ENCODE measurements at places on chromosomes 11 and 22. TPM values are rescaled to one million over a fixed set of nuclear protein-coding genes. Genes with fewer than 3 reads are reported as not detected.

The NLRP14 gene
- 0.47 TPM for total RNA-seq

The APOL4 gene
- total RNA-seq: 8.7 TPM

The SCGB1A1 gene
- not detected for total RNA-seq

DNA sequence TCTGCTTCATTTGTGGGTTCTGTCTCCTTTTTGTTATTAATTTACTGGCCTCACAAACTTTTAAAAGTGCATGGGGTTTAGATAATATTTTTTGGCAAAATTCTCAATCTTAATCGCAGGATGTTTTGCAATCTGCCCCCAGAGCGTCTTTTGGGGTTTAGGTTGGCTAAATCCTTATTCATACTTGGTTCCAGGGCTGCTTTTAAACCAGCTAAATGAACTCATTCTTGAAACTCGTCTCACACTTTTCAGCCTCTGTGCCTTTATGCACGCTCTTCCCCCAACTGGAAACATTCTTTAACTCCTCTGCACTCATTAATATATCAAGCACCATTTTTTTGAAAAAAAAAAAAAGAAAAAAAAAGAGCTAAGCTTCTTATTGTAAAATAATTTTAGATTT, 131.7 kb downstream of the KIF18A start:
- no peaks in the 10 kb centered on the region for H3K27me3 ChIP-seq
- no peak overlapping the region for H3K27ac ChIP-seq
- H3K36me3 ChIP-seq: no peaks in the 10 kb centered on the region
- DNase-seq: no peak
- H3K4me1 ChIP-seq: no peaks in the 10 kb centered on the region

GRCh38 chr22:33272871-33273270, 214.7 kb upstream of the SYN3 start:
- no peak for DNase-seq
- H3K36me3 ChIP-seq: no peaks in the 10 kb centered on the region
- no peak overlapping the region for H3K27ac ChIP-seq
- H3K4me1 ChIP-seq: peaks cover 6% of the 10 kb centered on the region
- H3K27me3 ChIP-seq: no peaks in the 10 kb centered on the region

- no peak overlapping the region for H3K4me3 ChIP-seq
- no peaks in the 10 kb centered on the region for H3K4me1 ChIP-seq
- no peak overlapping the region for H3K27ac ChIP-seq
- no peaks in the 10 kb centered on the region for H3K27me3 ChIP-seq
- no peaks in the 10 kb centered on the region for H3K36me3 ChIP-seq
- peak; percentile 83 for DNase-seq
Observed at GRCh38 chr11:30914143-30914762, 328.1 kb upstream of the MPPED2 start.

DNA sequence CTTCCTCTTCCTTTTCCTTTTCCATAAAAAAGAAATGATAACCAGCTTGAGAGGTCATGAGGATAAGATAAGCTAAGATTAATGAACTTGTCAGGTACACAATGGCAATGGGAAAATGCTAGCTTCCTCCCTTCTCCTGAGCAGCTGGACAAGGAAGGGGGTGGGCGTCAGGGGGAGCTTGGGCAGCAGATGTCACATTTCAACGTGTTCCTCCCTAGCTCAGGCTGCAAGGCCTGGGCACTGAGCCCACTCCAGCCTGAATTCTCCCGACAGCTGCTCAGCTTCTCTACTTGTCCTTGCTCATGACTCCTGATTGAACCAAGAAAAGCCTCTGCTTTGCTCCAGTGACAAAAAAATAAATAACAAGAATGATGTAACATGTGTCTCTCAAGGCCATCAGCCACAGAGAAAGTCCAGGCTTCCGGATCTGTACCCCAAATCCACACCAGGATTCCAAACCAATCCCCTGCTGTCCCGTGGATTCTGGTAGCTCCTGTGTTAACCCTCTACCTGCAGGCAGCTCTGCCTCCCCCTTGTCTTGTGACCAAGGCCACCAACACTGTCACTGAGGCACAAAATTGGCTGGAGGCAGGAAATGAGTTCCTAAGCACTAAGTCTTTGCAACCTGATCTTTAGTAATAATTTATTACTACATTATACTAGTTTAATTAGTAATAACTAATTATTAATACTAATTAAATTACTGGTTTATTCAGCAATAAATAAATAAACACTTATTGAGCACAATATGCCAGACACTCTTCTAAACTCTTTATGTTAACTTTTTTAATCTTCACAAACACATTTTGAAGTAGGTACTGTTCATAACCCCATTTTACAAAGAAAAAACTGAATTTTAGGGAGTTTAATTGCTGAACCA, 146.5 kb downstream of the CCDC34 start:
- no peak overlapping the region for H3K4me3 ChIP-seq
- no peaks in the 10 kb centered on the region for H3K36me3 ChIP-seq
- DNase-seq: peak; percentile 96

- no peak for DNase-seq
- no peaks in the 10 kb centered on the region for H3K36me3 ChIP-seq
- no peaks in the 10 kb centered on the region for H3K4me1 ChIP-seq
- H3K27me3 ChIP-seq: no peaks in the 10 kb centered on the region
- H3K4me3 ChIP-seq: no peak overlapping the region
Observed at GRCh38 chr11:96019810-96020747, 96.2 kb upstream of the MTMR2 start.
